ENCODE measurements at places on chromosomes 12 and 14.

- DNase-seq = no peak
These were observed 11.4 kb downstream of the EIF2S1 start for GRCh38 chr14:67371247-67372148.

- no peak for DNase-seq
These were observed 186.4 kb upstream of the PRMT8 start for GRCh38 chr12:3304436-3305165.

DNA sequence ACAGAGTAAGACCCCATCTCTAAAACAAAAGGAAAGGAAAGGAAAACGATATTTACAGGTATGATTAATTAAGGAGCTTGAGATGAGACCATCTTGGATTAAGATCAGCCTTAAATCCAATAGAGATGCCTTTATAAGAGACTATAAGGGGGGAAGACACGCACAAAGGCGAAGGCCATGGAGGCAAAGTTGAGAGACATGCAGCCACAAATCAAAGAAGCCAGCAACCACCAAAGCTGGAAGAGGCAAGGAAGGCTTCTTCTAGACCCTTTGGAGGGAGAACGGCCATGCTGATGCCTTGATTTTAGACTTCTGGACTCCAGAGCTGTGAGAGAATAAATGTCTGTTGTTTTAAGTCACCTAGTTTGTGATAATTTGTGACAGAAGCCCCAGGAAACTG, 39.6 kb upstream of the MED13L start:
- DNase-seq = no peak

DNA sequence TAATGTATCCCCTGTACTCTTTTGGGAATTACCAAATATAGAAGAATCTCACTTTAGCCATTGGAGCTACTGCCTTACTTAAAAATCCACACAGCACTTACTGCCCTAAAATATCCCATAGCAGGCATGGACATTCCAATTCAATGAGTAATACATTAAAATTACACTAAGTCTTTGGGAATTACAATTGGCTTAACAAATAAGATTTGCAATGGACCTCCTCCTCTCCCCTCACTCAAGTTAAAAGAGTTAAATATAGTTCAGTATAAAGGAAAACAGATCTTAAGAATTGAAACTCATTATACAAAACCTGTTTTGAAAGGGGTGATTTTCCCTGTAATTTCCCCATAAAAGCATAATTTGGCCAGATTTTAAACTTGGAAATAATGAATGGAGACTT, 477.1 kb downstream of the SLC16A7 start:
- no peak for DNase-seq

DNA sequence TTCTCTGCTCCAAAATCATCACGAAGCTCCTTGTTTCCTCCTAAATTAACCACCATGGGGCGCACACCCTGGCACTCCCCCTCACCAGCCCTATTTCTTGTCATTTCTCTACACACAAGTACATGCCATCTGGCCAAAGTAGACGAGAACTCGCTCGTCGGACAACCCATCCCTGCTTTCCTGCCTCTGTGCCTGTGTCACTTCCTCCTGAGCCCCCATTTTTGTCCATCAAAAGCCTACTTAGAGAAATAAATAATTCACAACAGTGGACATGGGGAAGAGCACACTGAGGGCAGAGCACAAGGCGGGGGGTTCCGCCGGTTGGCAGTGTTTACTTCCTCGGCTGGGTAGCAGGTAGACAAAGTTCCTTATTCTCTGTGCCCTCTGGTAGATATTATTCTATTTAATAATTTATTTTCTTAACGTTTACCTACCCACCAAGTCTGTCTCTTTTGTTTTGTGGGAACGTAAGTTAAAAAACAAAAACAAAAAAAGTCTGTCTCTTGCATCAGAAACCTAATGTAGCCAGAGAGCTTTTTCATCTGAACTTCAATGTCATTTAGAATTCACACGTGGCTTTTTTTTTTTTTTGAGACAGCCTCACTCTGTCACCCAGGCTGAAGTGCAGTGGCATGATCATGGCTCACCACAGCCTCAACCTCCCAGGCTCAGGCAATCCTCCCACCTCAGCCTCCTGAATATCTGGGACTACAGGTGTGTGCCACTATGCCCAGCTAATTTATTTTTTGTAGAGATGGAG, 6.0 kb downstream of the VPS37B start:
- DNase-seq = no peak

- DNase-seq = peak; percentile 57
These were observed at the start of gene HDAC7 for GRCh38 chr12:47819896-47820630. TSS of gene HDAC7 (minus strand) at chr12:47819903. CDS start at chr12:47819785, 118 bp downstream.

GRCh38 chr12:128830505-128830893, 6.7 kb upstream of the SLC15A4 start:
- no peak for DNase-seq
